Spleen (tissue), 13 donors: ENCODE measurements at places on chromosomes 5 and 9.
A peak's percentile ranks its signal among the peaks of the same experiment; 100 is the strongest.

- peak overlapping the region; percentile 60 for H3K27ac ChIP-seq
- no peaks in the 10 kb centered on the region for H3K36me3 ChIP-seq
- no peak for DNase-seq
- H3K4me1 ChIP-seq: peaks cover 19% of the 10 kb centered on the region
These were observed 61.4 kb downstream of the SERINC5 start for GRCh38 chr5:80194468-80194867.

GRCh38 chr5:149732324-149733128 is 2.4 kb downstream of the PPARGC1B start:
- H3K4me3 ChIP-seq: peak overlapping the region; percentile 99
- no peaks in the 10 kb centered on the region for H3K36me3 ChIP-seq
- peaks cover 15% of the 10 kb centered on the region for H3K4me1 ChIP-seq
- no peaks in the 10 kb centered on the region for H3K27me3 ChIP-seq

DNA sequence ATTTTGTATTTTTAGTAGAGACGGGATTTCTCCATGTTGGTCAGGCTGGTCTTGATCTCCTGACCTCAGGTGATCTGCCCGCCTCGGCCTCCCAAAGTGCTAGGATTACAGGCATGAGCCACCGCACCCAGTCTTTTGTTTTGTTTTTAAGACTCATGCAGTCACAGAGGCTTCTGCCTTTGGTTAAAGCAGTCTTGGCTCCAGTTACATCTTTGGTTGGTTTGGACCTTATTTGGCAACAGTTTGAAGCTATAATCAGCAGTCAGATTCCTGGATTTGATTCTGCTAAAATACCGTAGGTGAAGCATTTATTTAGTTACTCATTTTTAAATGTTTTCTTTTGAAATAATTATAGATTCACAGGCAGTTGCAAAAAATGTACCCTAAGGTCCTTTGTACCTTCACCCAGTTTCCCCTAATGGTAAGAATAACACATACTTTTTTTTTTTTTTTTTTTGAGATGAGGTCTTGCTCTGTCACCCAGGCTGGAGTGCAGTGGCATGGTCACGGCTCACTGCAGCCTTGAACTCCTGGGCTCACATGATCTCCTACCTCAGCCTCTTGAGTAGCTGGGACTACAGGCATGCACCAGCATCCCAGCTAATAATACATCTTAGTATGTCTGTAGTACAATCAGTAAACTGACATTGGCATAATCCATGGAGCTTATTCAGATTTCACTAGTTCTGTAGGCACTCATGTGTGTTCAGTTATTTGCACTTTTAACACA is 15.7 kb downstream of the USP20 start:
- H3K27ac ChIP-seq: no peak overlapping the region
- no peaks in the 10 kb centered on the region for H3K27me3 ChIP-seq
- no peak overlapping the region for H3K4me3 ChIP-seq
- peaks cover 72% of the 10 kb centered on the region for H3K36me3 ChIP-seq
- no peak for DNase-seq

GRCh38 chr5:17269201-17269600 is 51.8 kb downstream of the BASP1 start:
- no peaks in the 10 kb centered on the region for H3K27me3 ChIP-seq
- no peaks in the 10 kb centered on the region for H3K36me3 ChIP-seq
- H3K4me1 ChIP-seq: peaks cover 15% of the 10 kb centered on the region
- no peak for DNase-seq
- H3K4me3 ChIP-seq: no peak overlapping the region
- peak overlapping the region; percentile 68 for H3K27ac ChIP-seq

DNA sequence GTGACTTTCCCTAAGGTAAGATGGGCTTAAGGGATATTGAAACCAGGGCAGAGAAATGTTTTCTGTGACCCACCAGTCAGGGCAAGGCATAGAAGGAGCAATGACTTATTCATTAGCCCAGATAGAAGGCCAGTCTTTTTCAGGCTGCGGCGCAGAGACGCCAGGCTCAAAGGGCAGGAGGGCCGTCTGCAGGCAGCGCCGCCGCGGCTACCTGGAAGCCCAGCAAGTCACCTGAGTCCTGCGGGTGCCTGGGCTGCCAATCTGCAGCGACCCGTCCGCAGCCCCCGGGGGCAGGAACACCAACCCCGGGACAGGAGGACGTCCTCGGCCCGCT is 322 bp upstream of the SH3GL2 start:
- H3K36me3 ChIP-seq: no peaks in the 10 kb centered on the region
- H3K27ac ChIP-seq: no peak overlapping the region
- peaks cover 6% of the 10 kb centered on the region for H3K4me1 ChIP-seq
- H3K4me3 ChIP-seq: peak overlapping the region; percentile 30

GRCh38 chr9:130576176-130576575 is 3.2 kb upstream of the FUBP3 start:
- H3K4me3 ChIP-seq: no peak overlapping the region
- no peaks in the 10 kb centered on the region for H3K27me3 ChIP-seq
- peaks cover 6% of the 10 kb centered on the region for H3K36me3 ChIP-seq
- H3K4me1 ChIP-seq: peaks cover 23% of the 10 kb centered on the region
- DNase-seq: no peak

DNA sequence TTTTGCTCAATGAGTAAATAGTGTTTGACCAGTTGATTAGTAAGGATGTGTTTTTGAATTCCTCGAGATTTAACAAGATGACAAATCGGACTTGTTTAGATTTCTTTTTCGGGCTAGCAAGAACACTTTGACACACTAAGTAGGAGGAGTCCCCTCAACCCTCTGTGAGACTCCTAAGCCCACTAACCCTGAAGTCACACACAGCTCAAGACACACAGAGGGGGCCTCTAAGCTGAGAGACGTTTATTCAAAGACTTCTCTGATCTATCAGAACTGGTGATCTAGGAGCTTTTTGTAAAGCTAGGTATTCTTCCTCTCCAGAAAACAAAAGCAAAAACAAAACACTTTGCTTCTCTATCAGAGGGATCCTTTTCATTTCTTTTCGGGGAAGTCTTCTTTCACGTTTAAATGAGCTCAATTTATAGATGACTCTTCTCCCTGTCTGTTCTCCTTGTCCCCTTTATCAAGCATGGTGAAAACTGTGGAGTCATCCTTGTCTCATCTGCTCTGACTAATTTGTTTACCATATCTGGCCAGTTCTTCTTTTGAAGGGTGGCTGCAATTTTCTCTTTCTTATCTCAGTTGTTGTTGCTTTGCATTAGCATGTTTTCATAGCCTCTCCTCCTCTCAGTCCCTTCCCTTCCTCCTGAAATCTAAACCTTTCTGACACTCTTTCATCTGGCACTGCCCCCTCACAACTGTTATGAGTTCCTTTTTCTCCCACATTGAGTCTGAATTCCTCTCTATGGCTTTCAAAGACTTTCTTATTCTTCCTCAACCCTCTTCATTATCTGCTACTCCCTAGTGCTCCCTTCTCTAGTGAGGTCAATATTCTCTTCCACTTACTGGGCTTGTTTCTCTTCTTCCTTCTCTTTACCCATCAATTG is 68.5 kb upstream of the RAI14 start:
- H3K27ac ChIP-seq: no peak overlapping the region
- no peaks in the 10 kb centered on the region for H3K27me3 ChIP-seq
- no peak overlapping the region for H3K4me3 ChIP-seq
- no peaks in the 10 kb centered on the region for H3K4me1 ChIP-seq
- no peaks in the 10 kb centered on the region for H3K36me3 ChIP-seq
- DNase-seq: no peak

GRCh38 chr5:174086751-174087150 is 41.2 kb downstream of the NSG2 start:
- no peak overlapping the region for H3K4me3 ChIP-seq
- H3K4me1 ChIP-seq: no peaks in the 10 kb centered on the region
- no peaks in the 10 kb centered on the region for H3K36me3 ChIP-seq
- H3K27me3 ChIP-seq: no peaks in the 10 kb centered on the region

GRCh38 chr9:69578026-69578425 is 94.1 kb downstream of the APBA1 start:
- DNase-seq: no peak
- H3K27ac ChIP-seq: no peak overlapping the region

- H3K36me3 ChIP-seq: peaks cover 55% of the 10 kb centered on the region
- no peaks in the 10 kb centered on the region for H3K27me3 ChIP-seq
- H3K27ac ChIP-seq: no peak overlapping the region
- peaks cover 12% of the 10 kb centered on the region for H3K4me1 ChIP-seq
- no peak overlapping the region for H3K4me3 ChIP-seq
These were observed 6.4 kb downstream of the TSPAN17 start for GRCh38 chr5:176653401-176654385.
